ENCODE measurements at places on chromosomes 5 and 9.

DNA sequence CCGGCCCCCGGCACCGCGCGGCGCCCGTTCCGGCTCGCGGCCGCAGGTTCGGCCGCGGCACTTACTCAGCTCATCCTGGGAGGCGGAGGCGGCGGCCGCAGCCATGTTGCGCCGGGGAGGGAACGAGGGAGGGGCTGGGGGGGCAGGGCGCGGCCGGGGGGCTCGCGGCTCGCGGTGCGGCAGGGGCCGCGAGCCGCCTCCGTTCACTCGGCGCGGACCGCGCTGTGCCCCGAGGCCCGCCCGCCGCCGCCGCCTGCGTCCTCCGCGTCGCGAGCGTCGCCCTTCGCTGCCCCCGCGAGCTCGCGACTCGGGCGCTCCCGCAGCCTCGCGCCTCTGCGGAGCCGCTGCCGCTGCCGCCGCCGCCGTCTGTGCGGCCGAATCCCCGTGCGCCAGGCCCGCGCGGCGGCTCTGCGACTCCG lies 735 bp downstream of the ECPAS start:
- peak; percentile 80 for DNase-seq

GRCh38 chr9:86282979-86283535 lies 719 bp upstream of the ISCA1 start:
- peak; percentile 84 for DNase-seq

DNA sequence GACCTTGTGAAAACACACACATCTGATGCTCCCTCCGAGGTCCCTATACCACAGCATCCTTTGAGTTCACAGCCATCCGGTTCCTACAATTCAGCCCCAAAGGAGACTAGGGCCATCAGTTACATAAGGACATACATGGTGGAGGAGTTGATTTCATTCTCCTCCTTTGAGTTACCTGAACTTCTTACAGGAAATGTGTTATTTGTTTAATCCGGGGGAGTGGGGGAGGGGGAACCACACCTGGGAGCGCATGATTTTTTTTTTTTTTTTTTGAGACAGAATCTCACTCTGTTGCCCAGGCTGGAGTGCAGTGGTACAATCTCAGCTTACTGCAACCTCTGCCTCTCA lies 30.7 kb downstream of the SEMA4D start:
- no peak for DNase-seq

- DNase-seq, result no peak
These were observed 31.5 kb upstream of the IER5L start for GRCh38 chr9:129209580-129209979.

- no peak for DNase-seq
These were observed 75.1 kb downstream of the GNAQ start for GRCh38 chr9:77956555-77956954.

- DNase-seq, result no peak
These were observed 418.1 kb downstream of the PRR16 start for GRCh38 chr5:120882038-120882775.

- peak; percentile 86 for DNase-seq
These were observed 14.0 kb upstream of the TCF7 start for GRCh38 chr5:134100283-134101091.

- DNase-seq, result peak; percentile 95
These were observed 1.8 kb upstream of the NR3C1 start for GRCh38 chr5:143405063-143405848.

GRCh38 chr9:82170866-82171265 lies 182.3 kb downstream of the SPATA31D1 start:
- DNase-seq, result no peak

DNA sequence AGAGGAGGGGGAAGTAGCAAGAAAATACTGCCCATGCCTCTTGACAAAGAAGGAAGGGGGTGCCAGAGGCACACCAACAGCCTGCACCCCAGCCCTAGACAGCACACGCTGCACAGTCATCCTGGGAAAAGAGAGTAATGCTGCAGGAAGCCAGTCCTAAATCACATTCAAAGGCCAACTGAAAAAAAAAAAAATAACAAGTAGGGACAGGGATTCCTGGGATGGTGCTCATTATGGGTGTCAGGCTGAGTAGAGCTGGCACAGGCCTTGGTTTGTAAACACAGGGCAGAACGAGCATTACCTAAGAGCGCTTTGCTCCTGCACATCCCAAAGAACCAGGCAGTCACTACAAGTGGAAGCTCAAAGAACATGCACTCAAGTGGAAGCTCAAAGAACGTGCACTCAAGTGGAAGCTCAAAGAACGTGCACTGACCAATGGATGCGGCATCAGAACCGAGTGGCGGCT lies 7.8 kb downstream of the RAPGEF1 start:
- peak; percentile 71 for DNase-seq

DNA sequence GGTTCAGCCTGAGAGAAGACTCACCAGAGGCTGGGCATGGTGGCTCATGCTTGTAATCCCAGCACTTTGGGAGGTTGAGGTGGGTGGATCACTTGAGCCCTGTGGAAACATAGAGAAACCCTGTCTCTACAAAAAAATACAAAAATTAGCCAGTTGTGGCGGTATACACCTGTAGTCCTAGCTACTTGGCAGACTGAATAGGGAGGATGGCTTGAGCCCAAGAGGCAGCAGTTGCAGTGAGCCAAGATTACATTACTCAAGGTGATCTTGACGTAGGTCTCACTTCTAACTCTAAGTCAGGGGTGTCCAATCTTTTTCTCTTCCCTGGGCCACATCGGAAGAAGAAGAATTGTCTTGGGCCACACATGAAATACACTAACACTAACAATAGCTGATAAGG lies 16.2 kb upstream of the ATP6V1G1 start:
- DNase-seq, result no peak

DNA sequence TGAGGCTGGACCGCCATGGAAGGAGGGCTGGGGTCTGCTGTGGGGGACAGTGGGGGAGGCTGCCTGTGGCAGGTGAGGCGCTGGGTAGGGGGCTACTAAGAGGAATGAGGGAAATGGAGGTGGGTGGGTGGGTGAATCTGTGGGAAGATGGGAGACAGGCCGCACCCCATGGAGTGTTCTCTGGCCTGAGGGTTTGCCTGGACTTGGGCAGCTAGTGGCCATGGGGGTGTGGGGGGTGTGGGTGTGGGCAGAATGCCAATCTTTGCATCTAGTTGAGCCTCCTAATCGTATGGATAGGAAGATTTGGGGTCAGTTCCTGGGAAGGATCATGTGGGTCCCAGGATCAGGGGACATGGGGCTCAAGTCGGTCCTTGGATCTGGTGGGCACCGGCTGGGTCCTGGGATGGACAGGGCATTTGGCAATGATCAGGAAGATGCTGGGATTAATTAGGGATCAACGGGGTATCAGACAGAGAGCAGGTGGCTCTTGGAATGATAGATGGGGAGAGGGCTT lies 518 bp downstream of the ZDHHC12 start:
- DNase-seq, result no peak

GRCh38 chr9:9585920-9586319 lies 1026.9 kb downstream of the PTPRD start:
- DNase-seq, result no peak

DNA sequence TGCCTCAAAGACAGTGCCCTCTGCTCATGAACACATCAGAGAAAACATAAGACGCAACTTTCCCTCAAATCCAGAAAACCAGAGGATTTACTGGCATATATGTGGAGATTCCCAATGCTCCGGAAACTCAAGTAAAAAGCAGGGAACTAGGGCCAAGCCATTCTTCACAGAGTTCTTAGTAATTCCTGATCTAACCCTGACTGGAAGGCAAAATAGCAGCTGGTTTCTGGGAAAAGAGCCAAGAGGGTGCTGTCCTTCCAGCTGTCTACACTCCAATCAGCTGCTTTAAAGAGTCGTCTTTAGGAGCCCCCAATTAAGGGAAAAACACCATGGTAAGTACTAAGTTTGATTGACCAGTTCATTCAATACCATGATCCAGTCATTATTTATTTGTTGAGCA lies 49.6 kb downstream of the GNA14 start:
- no peak for DNase-seq

DNA sequence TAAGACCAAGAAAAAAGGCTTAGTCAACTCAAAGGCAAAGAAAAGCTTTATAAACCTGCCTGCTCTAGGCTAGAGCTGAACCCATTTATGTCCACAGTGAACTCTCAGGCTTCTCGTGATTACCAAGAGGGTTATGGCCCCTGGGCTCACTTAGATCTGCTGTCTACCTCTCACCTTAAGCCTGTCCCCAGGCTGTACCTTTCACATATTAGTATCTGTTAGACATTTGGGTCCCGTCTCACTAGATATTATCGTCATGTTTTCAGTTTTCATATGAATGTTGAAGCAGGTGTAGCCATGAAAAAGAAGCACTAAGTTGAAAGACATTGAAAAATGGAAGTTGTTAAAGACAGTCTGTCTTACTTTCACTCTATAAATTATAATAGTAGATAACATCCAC lies 75.2 kb upstream of the COX7C start:
- DNase-seq, result no peak

- DNase-seq, result no peak
These were observed 74.8 kb upstream of the RXRA start for GRCh38 chr9:134251296-134252069.

DNA sequence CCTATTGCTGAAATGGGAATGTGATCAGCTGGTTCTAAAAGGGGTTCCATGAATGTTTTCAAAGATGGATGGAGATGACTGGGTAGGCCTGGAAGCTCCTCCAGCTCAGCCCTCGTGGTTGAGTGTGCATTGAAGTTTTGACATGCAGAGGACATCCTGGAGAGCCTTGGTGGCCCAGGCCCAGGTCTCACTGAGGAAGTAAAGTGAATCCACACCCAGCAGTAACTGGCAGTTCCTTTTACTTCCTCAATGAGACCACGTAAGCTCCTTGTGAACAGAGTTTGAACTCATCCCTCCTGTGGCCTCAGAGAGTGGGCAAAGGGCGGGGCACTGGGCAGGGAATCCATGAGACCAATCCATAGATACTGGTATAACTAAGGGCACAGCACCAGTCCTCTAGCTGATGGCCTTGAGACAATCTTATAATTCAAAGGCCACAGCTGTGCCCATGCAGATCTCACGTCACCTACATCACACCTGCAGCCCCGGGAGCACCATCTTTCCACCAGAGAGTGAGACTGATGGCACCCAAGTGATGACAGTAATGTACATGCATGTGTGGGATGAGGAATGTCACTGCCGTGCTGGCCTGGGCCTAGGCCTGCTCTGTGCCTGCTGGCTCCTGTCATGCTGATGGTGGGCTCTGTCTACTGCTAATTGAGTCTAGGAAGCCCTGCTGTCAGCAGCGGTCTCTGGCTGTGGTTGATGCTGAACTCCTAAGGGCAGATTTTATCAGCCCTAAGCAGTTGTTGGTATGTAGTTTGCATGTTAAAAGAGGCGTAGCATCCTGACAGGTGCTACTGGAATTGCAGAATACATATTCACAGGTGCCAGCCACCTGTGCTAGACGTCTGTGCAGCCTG lies 257.8 kb downstream of the FSTL4 start:
- no peak for DNase-seq

- no peak for DNase-seq
These were observed 44.7 kb upstream of the VCAN start for GRCh38 chr5:83426855-83427254.

DNA sequence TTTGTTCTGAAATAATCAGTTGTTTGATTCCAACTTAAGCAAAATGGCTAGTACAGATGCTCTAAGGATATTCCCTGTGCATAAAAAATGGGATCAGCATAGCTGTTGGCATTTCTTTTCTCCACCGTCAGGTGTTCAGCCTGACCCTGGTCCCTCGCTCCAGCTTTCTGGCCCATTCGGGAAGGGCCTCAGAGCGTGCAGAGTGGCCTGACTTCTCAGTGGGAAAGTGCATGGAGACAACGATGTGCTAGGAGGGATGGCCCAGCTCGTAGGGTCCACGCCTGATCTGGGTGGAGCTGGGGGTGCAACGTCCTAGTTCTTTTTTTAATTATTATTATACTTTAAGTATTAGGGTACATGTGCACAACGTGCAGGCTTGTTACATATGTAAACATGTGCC lies 319.1 kb upstream of the IRX4 start:
- DNase-seq, result no peak

- DNase-seq, result no peak
These were observed 294.5 kb downstream of the ARHGAP26 start for GRCh38 chr5:143064676-143065075.

- DNase-seq, result no peak
These were observed 41.6 kb upstream of the ALDOB start for GRCh38 chr9:101477214-101477613.

DNA sequence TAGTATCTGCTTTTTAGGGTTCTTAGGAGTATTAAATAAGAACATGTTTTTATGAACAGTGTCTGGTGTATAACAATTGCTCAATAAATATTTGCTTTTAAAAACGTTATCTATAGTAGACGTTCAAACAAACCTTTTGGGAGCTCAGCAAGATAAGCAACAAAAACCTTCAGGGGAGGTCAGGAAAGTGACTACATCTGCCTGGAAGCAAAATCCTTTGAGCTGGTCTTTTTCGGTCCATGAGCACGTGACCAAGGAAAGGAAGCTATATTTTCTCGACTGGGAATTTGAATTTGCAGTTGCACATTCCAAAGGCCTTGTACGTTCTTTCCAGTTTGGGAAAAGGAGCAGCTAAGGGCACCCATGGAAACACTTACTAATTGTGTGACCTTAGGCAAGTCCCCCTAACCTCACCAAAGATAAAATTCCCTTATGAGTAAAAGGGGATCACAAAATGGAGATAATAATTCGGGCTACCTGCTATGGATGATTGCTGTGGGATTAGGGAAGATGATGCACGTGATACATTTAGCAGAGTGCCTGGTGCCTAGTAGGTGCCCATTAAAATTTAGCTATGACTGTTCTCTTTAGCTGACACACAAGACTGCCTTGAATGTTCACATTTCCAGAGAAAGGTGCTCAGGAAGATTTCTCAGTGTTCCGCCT lies 45.4 kb downstream of the PTTG1 start:
- peak; percentile 71 for DNase-seq

DNA sequence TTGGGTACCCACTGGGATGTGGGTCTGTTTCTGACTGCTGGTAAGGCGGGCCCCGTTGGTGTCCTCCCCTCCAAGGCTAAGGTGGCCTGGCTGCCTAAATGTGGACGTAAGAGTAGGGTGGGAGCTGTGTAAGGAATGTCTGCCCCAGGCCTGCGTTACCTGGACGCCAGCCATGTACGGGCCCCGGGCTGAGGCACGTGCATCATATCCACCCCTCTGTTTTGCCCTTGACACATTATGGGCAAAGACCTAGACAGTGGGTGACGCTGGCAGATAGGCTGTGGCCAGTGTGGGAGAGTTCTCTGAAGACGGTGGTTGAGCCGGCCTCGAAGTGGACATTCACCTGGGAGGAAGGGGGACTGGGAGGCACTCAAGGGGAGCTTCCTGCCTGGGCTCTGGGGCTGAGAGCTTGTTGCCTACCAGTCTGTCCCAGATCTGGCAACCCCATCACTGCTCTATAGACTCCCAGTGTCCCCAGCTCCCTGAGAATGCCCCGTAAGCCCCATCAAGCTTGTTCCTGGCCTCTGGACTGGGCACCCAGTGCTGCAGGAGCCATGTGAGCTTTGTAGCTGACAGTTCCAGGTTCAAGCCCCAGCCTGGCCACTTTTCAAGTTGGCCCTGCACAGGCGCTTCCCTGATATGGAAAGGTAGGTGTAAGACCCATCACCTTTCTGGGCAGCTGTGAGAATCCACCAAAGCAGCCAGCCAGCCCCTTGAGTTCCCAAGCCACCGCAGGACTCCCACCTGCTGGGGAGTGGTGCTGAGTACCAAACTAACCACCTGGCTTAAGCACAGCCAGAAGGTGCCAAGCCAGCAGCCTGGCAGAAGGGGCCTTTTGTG lies 3.2 kb upstream of the PRR7 start:
- no peak for DNase-seq

- DNase-seq, result peak; percentile 68
These were observed 16.5 kb downstream of the SH3TC2 start for GRCh38 chr5:149046196-149046829.

Measured in Daoy (cell line).